Effector memory CD8-positive, alpha-beta T cell (primary cell): ENCODE measurements at places on chromosomes 4 and X.

- no peak for DNase-seq
Measured at GRCh38 chr4:83731609-83732008, 195.7 kb downstream of the GPAT3 start.

DNA sequence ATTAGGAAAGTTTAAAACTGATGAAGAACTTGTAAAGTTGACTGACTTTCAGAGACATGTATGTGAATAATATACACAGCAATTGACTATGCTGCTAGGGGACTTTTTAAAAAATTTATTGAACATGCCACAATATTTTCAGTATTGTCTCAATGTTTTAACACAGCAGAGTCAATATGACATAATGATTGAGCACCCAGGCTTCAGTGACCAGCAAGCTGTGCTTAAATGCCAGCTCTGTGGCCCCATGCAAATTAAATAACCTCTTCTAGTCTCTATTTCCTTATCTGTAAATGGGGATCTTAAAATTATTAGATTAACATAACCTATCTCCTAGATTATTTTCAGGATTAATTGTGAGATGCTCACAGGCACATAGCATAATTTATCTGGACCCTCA lies 56.8 kb upstream of the TXK start:
- no peak for DNase-seq

- no peak for DNase-seq
Measured at GRCh38 chrX:109190542-109190941, 291.3 kb downstream of the GUCY2F start.

GRCh38 chr4:55251342-55251741 lies 94.7 kb upstream of the SRD5A3 start:
- DNase-seq, result no peak

DNA sequence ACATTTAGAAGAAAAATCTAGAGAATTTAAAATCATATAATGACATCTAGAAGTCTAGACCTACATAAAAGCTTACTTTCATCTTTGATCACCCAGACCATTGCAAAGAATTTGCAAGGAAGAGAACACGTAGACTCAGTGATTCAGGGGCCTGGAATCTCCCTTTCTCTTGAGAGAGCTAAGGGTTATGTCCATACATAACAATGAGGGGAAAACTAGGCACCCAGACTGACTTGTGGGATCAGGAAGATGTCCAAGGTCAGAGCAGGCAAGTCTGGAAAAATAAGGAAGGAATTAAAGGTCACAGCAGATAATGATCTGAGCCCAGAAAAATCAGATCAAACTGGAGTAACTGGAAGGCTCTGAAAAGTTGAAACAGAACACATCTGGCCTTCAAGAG lies 198.4 kb upstream of the SFRP2 start:
- DNase-seq, result no peak

DNA sequence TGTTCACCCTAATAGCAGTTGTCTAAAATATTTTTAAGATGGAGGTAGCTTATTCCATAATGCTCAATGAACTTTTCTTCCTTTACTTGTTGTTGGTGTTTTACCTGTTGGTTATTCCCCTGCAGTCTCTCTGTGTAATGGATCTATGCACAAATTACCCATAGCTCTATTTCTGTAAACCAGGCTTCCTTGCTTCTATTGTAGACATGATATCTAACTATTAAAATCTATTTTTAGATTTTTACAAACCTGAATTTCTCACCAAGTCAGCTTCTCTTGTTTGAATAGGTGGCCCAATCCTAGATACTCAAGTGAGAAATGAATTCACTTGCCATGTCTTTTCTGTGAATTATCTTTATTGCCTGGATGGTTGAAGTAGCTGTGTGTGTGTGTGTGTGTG lies 24.8 kb downstream of the BMP2K start:
- DNase-seq, result no peak

- no peak for DNase-seq
Measured at GRCh38 chr4:153152501-153153338, 51.5 kb upstream of the TRIM2 start.

DNA sequence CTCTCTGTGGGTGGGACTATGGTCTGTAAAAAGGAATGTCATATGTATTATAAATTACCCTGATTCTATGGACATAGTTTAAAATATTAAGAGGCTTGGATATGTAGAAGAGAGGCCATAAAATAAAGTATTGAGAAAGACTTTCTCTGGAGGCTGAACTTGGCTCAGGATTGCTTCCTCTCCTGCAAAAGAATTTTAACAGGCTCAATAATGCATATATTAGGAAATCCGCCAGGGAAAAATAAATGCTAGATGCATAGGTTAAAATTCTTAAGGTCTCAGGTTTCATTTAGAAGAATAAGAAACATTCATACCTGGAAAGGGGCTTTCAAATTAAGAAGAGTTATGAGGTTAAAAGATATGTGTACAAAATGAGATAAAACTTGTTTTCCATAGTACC lies 424.3 kb downstream of the ARAP2 start:
- DNase-seq, result no peak

DNA sequence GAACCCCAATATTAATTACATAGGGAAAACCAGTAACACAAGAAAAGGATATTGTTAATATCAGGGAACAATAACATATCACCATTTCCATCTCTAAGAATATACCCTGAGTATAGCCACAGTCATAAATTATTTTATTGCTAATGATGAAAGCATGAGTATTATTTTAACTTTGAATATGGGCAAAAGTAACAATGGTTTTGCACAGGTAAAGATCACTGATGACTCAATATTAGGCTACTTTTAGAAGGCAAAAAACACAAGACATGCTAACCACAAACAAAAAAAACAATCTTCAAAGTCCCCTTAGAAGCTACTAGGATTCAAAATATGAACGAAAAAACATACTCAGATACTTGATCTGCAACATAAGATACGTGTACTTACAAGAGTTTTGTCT lies 36.5 kb downstream of the THOC2 start:
- no peak for DNase-seq

GRCh38 chr4:168830777-168831512 lies 179.1 kb downstream of the CBR4 start:
- no peak for DNase-seq

DNA sequence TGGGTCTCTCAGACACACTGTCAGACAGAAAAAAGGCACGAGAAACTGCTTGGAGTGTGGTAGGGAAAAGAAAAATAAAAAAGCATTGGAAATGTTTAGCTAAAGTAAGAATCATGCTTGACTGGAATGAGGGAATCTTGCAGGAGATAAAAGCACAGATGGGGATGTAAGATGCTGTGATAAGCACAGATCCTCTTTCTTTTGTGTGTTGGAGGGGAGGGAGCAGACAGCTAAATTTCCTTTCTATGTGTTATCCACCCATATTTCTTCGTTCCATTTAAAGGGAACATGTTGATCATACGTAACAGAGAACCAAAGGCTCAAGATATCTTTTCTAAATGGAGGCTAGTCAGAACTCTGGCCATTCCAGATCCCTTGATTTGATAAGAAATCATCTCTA lies 614.0 kb upstream of the LCORL start:
- no peak for DNase-seq

GRCh38 chrX:112672788-112673560 lies 6.8 kb downstream of the LHFPL1 start:
- no peak for DNase-seq

- DNase-seq, result no peak
Measured at GRCh38 chr4:7315935-7316334, 118.8 kb downstream of the PSAPL1 start.

DNA sequence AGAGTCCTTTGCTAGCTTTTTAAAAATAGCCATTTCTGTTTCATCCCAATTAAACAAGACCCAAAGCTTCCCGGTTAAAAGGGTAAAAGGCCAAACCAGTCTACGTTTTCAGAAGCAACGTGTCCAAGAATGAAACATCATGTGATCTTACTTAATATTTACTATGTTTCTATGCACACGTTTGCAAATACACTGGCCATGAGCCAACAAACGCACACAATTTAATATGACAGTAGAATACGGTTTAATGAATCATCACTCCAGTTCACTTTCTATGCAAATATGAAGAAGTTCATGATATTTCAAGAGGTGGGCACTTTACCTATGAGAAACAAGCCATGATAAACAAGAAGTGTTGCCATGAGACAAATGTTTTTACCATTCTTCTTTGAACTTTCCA lies 4.3 kb downstream of the NR0B1 start:
- DNase-seq, result no peak

- DNase-seq, result no peak
Measured at GRCh38 chr4:153651116-153651515, 33.0 kb upstream of the TLR2 start.

- no peak for DNase-seq
Measured at GRCh38 chr4:21181716-21182115, 481.5 kb downstream of the PACRGL start.

- DNase-seq, result no peak
Measured at GRCh38 chr4:133186845-133187244, 37.8 kb downstream of the PCDH10 start.

DNA sequence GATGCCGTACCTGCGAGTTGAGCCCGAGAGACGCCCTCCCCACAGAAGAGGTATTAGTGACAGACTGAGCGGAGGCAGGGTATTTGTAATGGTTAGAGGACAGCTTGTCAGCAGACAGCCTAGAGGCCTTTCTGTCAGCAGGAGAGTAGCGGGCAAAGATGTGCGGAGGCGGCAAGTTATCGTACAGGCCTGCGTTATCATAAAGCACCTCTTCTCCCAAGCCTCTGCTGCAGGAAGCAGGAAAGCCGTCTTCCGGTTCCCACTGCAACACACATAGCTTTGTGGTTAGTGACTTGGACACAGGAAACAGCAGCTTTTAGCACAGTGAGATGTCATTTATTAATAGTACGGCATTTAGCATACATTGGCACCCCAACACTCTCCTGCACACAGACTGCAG lies 158.3 kb downstream of the AFAP1 start:
- DNase-seq, result no peak

GRCh38 chr4:73750730-73751129 lies 10.4 kb downstream of the CXCL8 start:
- no peak for DNase-seq

DNA sequence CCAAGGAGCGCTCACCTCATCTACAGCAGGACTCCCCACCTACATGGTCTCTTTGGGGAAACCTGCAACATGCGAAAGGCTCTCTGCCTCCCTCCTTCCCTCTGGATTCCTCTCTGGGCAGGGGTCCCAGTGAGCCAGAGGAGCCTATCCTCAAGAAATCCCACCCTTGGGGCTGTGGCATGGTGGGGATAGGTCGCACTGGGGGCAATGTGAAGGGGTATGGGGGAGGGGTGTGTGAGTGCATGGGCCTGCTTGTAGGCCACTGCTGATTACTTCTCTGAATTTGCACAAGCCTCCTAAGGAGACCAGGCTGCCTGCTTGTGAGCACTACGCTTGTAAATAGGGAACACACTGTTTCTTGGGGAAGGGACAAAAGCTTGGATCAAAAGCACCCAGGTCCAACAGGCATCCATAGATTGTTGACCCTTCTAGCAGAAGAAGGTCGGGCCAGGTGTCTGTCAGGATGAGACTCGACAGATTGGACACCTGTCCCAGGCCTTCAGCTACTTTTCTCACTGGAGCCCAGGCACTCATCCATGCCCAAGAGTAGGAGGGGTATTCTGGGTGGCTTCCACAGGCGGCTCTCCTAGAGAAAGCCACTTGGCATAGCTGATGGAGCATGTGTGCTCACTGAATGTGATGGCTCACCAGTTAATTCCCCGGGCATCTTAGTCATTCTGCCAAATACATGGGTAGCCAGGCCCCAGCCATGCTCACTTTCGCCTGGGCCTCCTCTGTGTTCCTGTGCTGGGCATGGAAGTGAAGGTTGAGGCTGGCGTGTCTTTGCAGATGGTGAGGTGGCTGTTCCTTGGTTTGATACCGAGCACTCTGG lies 75.0 kb downstream of the NBDY start:
- DNase-seq, result no peak

- DNase-seq, result no peak
Measured at GRCh38 chr4:4460759-4461158, 73.9 kb downstream of the NSG1 start.

- no peak for DNase-seq
Measured at GRCh38 chr4:176002007-176002613, 63.5 kb upstream of the WDR17 start.

DNA sequence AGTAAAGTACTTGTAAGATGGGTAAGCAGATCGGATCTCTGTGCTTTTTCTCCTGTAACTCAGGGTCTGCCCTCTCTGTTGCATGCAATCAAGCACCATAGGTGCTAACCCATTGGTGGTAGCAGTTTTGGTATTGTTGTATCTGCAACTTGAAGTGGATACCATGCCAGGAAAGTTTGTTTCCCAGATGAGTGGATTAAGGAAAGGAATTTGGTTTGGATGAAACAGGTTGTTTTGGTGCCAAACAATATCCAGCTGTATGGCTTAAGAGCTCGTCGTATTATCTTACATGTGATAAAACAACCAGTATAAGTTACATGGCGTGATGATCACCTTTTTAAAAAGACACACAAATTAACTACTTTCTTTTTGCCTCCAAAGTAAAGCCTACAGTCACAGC lies 280.9 kb upstream of the TENM3 start:
- DNase-seq, result no peak

- no peak for DNase-seq
Measured at GRCh38 chr4:25928379-25929297, 14.6 kb downstream of the SMIM20 start.

GRCh38 chr4:8311101-8312068 lies 41.8 kb downstream of the HTRA3 start:
- DNase-seq, result no peak

GRCh38 chrX:114581528-114582263 lies 2.2 kb upstream of the HTR2C start:
- DNase-seq, result no peak

GRCh38 chr4:76622717-76623116 lies 187.7 kb downstream of the SHROOM3 start:
- no peak for DNase-seq

DNA sequence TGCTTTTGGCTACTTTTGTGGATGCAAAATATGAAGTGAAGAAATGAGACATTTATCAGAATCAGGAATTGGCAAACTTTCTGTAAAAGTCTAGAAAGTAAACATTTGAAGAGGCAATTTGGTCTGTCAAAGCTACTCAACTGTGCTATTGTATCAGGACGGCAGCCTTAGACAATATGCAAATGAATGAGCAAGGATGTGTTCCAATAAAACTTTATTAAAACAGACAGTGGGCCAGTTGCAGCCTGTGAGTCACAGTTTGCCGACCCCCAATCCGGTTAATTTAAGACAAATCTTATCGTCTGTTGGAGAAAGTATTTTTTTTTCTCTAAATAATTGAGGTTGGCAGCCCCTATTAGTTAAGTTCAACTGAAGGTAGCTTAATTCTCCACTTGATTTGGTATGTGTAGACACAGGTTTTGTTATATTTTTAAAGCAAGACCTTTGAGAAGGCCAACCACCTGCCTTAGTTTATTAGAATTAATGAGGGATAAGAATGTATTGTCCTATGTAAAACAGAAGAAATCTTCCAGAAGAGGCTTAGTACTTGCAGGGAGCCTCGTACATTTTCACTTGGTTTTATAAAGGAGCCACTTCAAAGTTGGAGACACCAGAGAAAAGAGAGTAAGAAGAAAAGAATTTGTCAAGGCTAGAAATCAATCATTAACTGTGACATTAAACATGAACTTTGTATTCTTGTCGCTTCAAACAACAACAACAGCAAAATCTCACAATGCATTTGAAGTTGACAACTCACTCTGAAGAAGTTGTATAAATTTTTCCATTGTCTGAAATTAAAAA lies 81.6 kb upstream of the FAT1 start:
- DNase-seq, result no peak
